T-helper 22 cell (primary cell): ENCODE measurements at places on chromosomes 1 and 21.

GRCh38 chr1:171794085-171794484, 12.6 kb downstream of the METTL13 start:
- DNase-seq: no peak

DNA sequence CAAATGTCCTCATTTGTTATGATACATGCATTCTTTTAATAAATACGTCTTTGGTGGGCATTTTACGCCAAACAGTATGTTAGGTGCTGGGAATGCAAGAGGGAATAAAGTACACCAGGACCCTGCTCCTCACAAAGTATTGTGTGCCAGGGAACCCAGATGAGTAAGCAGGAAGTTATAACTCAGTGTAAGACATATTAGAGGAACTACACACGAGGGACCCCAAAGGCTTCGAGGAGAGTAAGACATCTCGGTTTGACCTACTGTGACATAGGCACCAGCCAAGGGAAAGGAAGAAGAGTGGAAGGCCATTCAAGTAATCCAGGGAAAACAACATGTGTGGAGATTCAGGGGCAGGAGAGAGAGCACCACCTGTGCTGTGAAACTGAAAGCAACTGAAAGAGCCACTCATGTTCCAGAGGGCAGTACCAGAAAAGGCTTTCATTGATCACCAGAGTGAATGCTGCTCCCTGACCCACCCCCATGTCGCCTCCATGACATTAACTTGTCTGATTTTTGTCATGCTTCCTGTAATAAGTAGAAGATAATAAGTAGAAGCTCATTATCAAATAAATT, 542.5 kb upstream of the PKN2 start:
- DNase-seq: no peak

- no peak for DNase-seq
Measured at GRCh38 chr21:19018529-19018928, 614.9 kb upstream of the TMPRSS15 start.

GRCh38 chr1:153533689-153534201, 2.0 kb downstream of the S100A6 start:
- DNase-seq: peak; percentile 49

GRCh38 chr1:109535971-109536491, 3.6 kb upstream of the GPR61 start:
- DNase-seq: no peak

- DNase-seq: no peak
Measured at GRCh38 chr1:232899839-232900238, 50.6 kb upstream of the NTPCR start.

GRCh38 chr1:90718411-90719329, 1.6 kb upstream of the BARHL2 start:
- no peak for DNase-seq

- DNase-seq: no peak
Measured at GRCh38 chr21:45012662-45013259, 61.6 kb upstream of the ADARB1 start.

DNA sequence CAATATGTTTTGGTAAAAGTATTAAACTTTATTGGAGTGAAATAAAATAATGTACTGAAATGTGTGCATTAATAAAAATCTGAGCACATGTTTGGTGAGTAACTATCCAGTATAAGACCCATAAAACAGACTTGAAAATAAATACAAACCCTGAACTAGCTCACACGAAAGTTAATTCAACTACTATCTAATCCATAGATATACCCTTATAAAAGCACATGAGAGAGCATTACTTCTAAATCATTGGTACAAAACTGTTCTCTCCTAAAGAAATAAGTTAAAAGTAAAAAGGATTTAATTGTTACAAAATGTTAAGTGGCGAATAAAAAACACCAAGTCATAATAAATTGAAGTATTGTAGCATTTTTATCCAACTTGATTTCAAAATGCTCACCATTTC, 295.6 kb downstream of the PTPRC start:
- DNase-seq: no peak

DNA sequence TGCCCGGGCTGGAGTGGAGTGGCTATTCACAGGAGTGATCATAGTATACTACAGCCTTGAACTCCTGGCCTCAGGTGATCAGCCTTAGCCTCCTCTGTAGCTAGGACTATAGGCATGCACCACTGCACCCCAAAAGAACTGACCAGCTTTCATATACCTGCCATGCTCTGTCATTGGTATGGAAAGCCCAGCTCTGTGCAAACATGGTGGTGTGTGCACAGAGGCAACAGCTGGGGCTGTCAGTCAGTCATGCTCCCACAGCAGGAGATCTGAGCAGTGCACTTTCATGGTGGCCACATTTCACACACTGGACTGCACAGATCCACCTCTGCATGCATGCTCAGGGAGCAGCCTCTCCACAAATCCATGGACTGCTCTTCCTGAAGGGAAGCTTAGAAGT, 8.8 kb upstream of the JAK1 start:
- DNase-seq: no peak

- DNase-seq: no peak
Measured at GRCh38 chr1:8818325-8818775, 910 bp upstream of the RERE start.

DNA sequence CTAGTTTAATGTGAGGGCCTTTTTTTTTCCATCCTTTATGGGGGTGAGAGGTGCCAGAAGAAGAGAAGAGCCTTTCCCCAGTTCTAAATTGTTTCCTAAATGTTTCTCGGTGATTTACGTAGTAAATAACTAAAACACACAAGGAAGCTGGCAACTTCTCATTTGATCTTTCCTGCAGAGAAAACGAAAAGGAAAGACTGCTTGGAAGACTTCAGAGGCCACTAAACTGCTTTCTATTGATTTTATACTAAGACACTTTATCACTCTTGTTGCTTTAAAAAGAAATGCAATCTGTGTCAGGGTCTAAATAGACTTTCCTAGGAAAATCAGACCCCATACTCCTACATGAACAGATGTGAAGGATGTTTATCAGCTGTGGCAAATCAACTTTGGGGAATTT, 52.1 kb upstream of the KAZN start:
- no peak for DNase-seq

DNA sequence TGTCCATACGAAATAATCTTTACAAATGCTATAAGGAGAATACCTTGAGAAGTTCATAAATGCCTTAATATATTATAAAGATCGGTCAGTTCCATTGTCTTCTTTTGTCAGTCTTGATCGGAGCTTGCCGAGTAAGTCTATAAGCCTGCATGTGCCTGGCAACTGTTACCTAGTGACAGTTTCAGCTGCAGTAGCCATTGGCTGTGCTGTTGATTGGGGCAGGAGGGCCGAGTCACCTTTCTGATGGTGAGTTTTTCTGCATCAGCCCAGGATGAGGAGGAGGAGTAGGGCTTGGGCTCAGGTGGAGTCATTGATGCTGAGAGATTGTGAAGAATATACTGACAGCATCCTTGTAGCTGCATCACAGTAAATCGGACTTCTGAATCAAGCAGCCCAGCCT, 1.9 kb upstream of the GPR52 start:
- DNase-seq: no peak

- no peak for DNase-seq
Measured at GRCh38 chr1:85330711-85331290, 54.4 kb upstream of the BCL10 start.

DNA sequence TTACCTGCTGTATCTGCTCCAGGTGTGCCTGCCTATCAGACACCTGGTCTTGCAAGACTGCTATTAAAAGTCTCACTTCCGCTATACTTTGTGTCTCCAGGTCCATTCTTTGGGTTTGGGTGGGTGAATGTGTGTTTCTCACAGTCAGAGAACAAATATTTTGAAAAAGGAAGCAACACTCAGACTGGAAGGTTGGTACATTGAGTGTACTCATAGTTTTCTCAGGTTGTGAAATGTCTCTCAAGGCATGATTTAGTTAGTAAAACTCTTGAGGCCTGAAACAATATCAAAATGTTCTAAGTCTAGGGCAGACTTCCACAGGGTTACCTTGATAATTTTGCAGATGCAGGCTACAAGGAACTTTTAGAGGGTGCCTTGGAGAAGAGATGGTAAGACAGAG, 429.9 kb upstream of the ZRANB2 start:
- no peak for DNase-seq

- DNase-seq: no peak
Measured at GRCh38 chr1:167003711-167004110, 14.6 kb downstream of the MAEL start.

DNA sequence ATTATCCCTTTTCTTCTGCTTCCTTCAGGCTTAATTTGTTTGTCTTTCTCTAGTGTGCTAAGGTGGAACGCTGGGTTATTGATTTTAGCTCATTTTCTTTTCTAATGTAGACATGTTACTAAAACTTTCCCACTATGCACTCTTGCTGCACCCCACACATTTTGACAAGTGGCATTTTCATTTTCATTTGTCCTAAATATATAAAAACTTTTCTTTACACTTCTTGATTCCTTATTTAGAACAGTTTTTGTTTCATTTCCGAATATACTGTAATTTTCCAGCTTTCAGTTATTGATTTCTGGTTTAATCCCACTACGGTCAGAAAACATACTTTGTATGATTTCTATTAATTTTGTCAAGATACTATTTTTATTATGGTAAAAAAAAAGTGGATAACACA, 25.3 kb downstream of the SH3BP5L start:
- no peak for DNase-seq

DNA sequence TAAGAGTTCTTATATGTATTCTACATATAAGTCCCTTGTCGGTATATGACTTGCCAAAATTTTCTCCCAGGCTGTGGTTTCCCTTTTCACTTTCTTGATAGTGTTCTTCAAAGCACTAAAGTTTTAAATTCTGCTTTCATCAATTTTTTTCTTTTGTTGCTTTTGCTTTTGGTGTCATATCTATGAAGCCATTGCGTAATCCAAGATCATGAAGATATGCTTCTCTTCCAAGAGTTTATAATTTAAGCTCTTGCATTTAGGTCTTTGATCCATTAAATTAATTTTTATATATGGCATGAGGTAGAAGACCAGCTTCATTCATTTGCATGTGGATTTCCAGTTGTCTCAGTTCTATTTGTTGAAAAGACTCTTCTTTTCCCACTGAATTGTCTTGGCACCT, 22.2 kb downstream of the DESI2 start:
- DNase-seq: no peak

- DNase-seq: no peak
Measured at GRCh38 chr1:56890229-56890628, 35.6 kb downstream of the C8A start.

DNA sequence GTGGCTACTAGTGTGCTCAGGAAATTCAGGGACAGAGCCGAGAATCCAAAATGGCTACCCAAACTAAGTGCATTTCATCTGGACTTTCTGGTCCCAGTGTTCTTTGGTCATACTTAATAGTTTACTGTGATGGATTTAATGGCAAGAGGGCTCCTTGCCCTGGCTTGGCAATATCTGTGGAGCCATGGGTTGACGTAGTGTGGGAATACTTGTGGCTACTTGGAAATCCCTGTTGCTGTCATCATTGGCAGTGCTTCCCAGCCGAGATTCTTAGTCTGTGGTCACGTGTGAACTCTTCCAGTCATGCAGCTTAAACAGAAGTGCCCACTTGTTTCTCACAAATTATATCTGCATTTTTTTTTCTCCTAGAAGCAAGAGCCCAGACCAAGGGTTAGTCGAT, 198.9 kb downstream of the HS2ST1 start:
- no peak for DNase-seq

DNA sequence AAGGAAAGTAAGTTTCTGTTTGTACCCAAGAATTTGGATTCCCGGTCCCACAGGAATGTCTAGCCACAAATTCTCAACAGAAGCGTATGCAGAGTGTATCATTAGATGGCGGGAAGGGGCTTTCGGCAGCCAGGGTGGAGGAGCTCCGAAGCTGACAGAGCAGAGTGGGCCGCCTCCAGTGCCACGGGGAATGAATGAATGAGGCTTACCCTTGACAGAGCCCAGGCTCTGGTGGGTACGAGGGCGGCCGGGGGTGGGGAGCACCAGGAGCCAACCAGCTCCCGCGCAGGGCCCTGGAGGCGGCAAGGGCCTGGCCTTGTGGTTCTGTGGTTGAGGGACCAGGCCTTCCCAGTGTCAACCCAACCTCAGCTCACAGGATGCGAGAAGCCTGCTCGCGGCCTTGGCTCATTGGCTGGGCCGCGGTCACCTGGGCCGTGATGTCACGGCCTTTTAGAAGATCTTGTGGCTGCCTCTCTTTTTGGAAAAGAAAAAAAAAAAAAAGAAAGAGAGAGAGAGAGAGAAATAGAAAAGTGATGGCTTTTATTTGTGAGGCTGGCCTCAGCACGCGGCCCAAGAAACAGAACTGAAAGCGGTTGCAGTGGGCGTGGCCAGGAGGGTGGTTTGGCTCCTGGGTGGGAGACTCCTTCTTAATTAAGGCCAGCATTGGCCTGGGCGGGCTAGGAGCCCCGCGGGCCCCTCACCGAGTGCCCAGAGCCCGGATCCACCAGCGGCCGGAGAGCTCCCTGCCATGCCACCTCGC, 34.9 kb upstream of the RUNX3 start:
- peak; percentile 84 for DNase-seq

- DNase-seq: no peak
Measured at GRCh38 chr1:206693029-206693428, 8.3 kb downstream of the MAPKAPK2 start.

DNA sequence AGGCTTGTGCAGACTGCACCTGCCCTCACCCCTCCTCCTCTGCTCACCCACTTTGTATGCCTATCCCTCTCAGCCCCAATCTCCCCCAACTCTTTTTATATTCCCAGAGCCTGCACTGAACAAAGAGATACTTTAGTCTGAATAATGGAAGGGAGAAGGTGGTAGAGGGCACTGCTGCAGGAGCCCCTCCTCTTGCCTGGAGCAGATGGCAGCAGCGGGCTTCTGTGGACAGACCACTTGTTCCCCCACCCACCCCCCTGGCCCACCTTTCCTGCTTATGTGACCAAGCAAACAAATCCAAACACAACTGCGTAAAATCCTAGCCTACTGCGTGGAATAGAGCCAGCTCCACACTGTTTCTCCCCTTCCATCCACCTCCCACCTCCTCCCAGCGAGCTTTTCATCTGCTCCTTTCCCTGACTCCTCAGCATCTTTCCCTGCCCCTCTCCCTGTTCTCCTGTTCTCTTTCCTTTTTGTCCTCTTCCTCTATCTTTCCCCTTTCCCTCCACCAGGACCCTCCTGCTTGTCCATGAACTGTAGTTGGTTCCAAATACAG, 27.5 kb downstream of the RGS8 start:
- DNase-seq: no peak

DNA sequence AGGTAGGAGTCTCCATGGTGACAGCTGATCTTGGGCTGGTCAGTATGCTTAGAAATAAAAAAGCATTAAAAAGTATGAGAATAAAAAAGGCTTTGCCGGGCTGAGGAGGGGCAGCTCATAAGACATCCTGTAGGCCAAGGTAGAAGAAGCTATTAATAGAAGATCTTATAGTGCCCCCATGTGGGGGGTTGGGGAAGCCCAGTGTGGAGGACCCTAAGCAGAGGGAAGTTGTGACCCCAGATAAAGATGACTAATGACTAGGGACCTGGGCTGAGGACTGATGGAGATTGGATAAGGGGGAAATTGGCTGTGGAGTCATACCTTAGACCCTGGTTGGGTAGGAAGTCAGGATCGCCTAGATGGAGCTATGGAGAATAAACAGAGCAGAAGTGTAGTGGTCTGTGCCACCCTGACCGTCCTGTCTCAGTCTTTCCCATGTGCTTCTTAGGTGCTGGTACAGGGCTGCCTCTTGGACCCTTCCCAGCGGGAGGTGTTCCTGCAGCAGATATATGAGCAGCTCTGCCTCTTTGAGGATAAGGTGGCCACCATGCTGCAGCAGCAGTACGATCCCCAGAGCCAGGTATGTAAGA, 25.0 kb downstream of the SZT2 start:
- peak; percentile 21 for DNase-seq
